ENCODE measurements at places on chromosomes 7 and 10.

DNA sequence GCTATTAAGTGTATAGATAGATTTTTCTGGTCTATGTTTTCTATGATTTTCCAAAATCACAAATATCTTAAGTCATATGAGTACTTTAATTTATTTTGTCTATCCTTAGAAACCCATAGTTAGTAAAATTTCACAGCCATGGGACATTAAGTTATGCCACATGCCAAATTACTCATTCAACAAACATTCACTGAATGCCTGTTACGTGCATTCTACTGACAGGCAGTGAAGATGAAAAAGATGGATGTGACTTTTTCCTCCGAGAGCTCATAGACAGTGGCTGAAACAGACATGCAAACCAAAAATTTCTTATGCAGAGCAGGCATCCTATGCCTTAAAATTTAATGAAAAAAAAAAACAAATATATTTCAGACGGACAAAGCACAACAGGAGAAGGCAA, 84.9 kb downstream of the CHRM2 start:
- H3K4me1 ChIP-seq, result no peaks in the 10 kb centered on the region
- H3K36me3 ChIP-seq, result no peaks in the 10 kb centered on the region
- no peak overlapping the region for H3K27ac ChIP-seq
- H3K4me3 ChIP-seq, result no peak overlapping the region

DNA sequence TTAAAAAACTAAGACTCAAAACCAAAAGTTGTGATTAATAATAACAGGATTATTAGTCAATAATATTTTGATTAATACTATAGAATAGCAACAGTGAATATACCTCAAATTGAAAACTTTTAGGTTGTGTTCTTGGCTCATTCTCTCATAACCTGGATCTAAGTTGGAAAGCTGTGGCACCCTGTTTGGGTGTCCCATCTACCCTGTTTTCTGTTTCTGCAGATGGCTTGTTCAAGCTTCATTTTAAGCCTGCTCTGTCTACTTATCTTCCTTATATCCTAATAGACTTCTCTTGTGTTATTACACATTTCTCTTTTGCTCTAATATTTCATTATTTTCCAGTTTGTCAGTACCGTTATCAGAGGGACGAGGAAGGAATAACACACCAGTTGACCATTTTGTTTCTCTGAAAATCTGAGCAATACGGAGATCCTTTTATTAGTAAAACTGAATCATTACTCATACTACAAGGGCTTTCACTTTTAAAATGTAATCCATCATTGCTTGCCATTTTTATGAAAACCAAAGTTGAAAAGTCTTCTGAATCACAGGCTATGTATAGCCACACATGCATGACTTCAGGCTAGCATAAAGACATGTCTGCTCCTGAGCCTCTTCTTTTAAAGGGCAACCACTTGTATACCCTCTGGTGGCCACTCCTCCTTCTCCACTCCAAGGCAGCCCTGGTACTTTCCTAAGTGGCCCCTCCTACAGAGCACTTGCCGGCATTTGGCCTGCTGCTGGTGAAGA, 22.3 kb downstream of the COX15 start:
- no peak for DNase-seq
- no peak overlapping the region for H3K27ac ChIP-seq
- H3K4me3 ChIP-seq, result no peak overlapping the region
- peaks cover 3% of the 10 kb centered on the region for H3K36me3 ChIP-seq
- H3K27me3 ChIP-seq, result no peaks in the 10 kb centered on the region
- no peaks in the 10 kb centered on the region for H3K4me1 ChIP-seq

DNA sequence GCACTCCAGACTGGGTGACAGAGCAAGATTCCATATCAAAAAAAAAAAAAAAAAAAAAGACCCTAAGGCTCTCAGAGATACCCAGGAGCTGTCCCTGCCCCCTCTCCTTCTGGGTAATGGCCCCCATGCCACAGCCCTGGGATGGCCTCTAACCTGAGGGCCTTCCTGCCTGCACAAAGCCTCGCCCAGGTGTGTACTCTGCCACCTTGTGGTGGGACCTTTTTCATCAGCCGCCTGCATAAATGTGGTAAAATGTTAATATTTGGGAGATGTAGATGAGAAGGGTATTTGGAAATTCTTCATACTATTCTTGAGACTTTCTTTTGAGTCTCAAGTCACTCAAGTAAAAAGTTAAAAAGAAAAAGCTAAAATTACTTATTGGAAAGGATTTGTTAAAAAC, 46.3 kb upstream of the RNF216 start:
- no peaks in the 10 kb centered on the region for H3K4me1 ChIP-seq
- H3K27me3 ChIP-seq, result no peaks in the 10 kb centered on the region
- no peak overlapping the region for H3K4me3 ChIP-seq

DNA sequence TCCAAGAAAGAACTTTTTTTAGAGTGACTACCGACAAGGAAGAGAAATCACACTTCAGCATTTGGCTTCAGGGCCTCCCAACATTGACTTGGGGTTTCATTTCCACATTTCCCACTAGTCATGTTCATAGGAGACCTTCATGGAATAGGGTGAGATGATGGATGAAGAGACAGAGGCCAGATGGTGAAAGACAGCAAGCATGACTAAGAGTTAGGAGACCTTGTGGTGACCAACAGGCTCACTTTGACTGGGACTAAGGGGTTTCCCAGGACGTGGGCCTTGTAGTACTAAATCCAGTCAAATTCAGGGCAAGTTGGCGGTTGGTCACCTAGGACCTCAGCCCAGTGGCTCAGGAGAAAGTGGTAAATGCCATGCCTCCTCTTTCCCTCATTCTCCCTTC, 3.0 kb upstream of the GIMAP5 start:
- H3K4me3 ChIP-seq, result no peak overlapping the region
- no peaks in the 10 kb centered on the region for H3K36me3 ChIP-seq
- no peak for DNase-seq
- H3K27ac ChIP-seq, result no peak overlapping the region

GRCh38 chr7:156764016-156764669, 123.6 kb downstream of the RNF32 start:
- H3K4me1 ChIP-seq, result no peaks in the 10 kb centered on the region
- H3K36me3 ChIP-seq, result no peaks in the 10 kb centered on the region
- no peak overlapping the region for H3K27ac ChIP-seq
- H3K27me3 ChIP-seq, result no peaks in the 10 kb centered on the region
- H3K4me3 ChIP-seq, result no peak overlapping the region
- no peak for DNase-seq

- H3K4me3 ChIP-seq, result no peak overlapping the region
- no peaks in the 10 kb centered on the region for H3K4me1 ChIP-seq
- DNase-seq, result no peak
Observed at GRCh38 chr7:29573567-29573966, 9.9 kb downstream of the PRR15 start.

- no peaks in the 10 kb centered on the region for H3K27me3 ChIP-seq
- peaks cover 5% of the 10 kb centered on the region for H3K4me1 ChIP-seq
- H3K4me3 ChIP-seq, result no peak overlapping the region
- no peak for DNase-seq
- no peaks in the 10 kb centered on the region for H3K36me3 ChIP-seq
Observed at GRCh38 chr7:96217147-96217546, 104.8 kb downstream of the SLC25A13 start.

- no peak overlapping the region for H3K4me3 ChIP-seq
- no peak overlapping the region for H3K27ac ChIP-seq
- no peaks in the 10 kb centered on the region for H3K27me3 ChIP-seq
- H3K4me1 ChIP-seq, result no peaks in the 10 kb centered on the region
Observed at GRCh38 chr7:34104115-34104514, 198.8 kb downstream of the BMPER start.
